Pulmonary artery endothelial cell (primary cell): ENCODE measurements at places on chromosomes 1 and 21. TPM values are rescaled to one million over a fixed set of nuclear protein-coding genes. Genes with fewer than 3 reads are reported as not detected.

Gene PLCH2
- 0.04 and 0.13 TPM in 2 replicates for total RNA-seq

Gene TLR5
- 0.18 and 0.20 TPM in 2 replicates for total RNA-seq

Gene ADIPOR1
- 82.1 and 113 TPM in 2 replicates for total RNA-seq

Gene KLHL21
- 24.1 and 25.3 TPM in 2 replicates for total RNA-seq

Gene ATP5PF
- 54.5 and 61.1 TPM in 2 replicates for total RNA-seq

GRCh38 chr1:200468264-200469001 lies 58.6 kb upstream of the ZNF281 start:
- no peak for DNase-seq

GRCh38 chr1:31591425-31592093 lies 15.2 kb downstream of the TINAGL1 start:
- no peak for DNase-seq

- no peak for DNase-seq
Measured at GRCh38 chr1:27528818-27529703, 39.1 kb upstream of the WASF2 start.

DNA sequence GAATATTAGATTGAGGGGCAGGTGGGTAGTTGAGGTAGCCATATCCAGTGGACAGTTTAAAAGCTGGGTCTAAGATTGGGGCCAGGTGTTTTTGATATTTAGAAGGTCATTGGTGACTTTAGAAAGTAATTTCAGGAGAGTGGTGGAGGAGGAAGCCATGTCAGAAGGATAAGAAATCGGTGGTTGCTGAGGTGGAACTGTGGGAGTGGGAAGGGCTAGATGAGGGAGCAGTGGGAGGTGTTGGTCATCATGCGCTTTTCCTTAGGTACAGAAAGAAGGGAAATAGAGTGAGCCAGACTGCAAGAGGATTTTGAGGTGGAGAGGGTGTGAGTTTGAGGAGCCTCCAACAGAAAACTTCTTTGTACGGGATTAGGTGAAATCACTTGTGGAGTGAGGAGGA lies 7.2 kb downstream of the MTR start:
- no peak for DNase-seq

GRCh38 chr21:14957836-14958235 lies 107.0 kb downstream of the NRIP1 start:
- no peak for DNase-seq

- DNase-seq: no peak
Measured at GRCh38 chr1:229714964-229715603, 89.0 kb downstream of the URB2 start.

DNA sequence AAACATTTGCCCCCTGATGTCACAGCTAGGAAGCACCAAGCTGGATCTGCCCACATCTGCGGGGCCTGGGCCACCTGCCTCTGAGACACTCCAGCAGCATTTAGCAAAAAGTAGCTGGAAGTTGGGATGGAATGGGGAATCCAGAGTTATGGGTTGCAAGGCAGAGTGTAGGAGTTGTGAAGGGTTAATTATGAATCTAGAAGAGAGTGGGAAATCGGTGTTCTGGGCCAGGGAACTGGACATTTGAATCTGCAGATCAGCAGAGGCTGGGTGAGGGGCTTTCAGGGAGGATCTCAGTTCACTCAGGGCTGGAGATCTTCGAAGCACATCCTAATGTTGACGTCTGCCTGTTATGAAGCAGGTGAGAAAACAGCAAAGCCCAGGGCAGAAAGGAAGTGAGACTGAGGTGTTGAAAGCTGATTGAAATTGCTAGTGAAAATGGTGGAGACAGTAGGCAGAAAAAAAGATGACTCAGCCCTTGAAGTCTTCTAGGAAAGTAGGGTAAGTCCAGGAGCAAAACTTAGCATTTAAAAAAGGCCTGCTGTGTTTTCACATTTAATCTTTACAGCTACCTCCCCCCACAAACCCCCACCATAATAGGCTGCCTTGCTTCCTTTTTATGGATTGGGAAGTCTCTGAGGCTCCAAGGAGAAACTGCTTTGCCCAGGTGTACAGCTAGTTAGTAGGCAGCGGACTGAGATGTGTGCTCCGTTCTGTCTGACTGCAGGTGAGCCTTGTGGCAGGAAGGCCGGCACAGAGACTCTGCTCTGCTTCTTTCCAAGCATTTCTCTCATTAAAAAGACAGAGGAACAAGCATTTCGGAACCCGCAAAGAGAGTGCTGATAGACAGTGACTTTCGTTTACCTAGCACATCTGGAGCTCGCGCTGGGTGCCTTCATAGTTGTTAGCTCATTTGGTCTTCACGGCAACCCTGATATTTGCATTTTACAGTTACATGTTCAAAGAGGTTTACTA lies 7.2 kb downstream of the VANGL1 start:
- no peak for DNase-seq

DNA sequence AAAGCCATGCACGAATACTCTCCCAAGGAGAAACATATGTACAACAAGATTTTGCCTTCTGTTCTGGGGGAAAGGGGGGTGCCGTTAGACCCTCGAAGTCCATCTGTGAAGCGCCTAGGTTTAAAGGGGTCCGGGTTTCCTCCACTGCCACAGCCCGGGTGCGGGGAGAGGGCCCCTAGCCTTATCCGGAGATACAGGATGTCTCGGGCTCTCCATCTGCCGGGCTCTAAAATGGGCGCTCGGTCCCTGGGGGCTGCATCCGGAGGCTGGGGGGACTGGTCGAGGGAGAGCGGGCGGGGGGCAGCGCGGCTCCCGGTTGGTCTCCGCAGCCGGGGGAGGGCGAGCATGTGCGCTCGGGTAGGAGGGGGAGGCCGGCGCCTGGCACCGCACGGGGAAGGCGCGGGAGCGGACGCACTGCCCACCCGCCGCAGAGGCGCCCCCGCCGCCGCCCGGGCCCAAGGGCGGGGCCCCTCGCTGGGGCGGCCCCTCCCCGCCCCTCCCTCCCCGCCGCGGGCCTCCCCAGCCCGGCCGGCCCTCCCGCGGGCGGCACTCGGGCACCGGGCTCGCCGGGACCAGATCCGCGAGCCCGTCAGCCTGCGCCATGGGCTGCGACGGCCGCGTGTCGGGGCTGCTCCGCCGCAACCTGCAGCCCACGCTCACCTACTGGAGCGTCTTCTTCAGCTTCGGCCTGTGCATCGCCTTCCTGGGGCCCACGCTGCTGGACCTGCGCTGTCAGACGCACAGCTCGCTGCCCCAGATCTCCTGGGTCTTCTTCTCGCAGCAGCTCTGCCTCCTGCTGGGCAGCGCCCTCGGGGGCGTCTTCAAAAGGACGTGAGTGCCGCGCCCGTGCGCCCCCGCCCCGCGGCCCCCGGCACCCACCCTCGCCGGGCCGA lies 63.1 kb downstream of the ELK4 start:
- no peak for DNase-seq

DNA sequence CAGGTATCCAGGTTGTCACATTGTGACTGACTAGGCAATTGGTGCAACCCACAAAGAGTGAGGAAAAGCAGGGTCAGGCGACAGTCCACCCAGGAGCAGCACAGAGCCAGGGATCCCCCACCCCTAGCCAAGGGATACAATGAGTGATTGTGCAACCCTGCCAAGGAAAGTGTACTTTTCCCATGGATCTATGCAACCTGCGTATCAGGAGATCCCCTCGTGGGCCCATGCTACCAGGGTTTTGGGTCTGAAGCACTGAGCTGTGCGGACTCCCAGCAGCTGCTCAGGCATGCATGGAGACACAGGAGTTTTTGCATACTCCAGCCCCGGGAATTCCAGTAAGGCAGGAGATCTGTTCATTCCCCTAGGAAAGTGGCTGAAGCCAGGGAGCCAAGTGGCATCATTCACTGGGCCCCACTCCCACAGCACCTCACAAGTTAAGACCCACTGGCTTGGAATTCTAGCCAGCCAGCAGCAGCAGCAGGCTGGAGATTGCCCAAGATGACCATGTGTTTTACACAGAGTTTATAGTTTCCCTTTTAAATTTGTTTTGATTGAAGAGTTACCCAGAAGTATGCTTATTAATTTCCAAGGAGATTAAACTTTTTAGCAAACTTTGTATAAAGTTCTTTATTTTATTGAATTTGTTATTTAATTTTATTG lies 136.0 kb downstream of the LTN1 start:
- DNase-seq: no peak

DNA sequence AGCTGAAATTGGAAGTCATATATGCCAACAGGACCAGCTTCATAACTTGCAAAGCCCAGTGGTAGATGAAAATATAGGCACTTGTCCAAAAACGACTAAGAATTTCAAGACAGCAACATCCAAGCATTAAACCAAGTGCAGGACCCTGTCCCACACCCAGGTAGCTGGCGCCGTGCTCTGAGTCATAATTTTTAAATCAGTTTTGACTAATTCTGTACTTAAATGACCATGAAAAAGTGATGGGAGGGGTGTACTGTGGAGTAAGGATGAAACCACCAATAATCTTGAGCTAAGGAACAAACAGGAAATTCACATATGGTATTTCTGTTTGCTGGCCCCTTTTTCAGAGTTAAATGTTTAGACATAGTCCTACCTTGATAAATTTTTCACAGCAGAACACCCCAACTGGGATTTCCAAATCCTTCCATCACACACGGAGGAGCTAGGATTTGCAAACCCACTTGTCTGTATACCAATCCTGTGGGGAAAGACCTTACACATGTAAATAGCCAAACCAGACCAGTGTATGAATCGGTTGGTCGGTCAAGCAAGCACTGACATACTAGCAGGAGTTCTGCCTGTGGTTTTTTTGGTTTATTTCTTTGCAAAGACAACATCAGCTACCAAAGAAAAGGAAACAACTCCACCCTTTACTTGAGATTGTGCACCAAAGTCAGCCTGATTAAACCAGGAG lies 235.7 kb upstream of the RAB4A start:
- no peak for DNase-seq
